NCI-H460 (cell line): ENCODE measurements at places on chromosomes 3 and 15. TPM values are rescaled to one million over a fixed set of nuclear protein-coding genes. Genes with fewer than 3 reads are reported as not detected.

DAPK2 gene
- 0.47 and 0.49 TPM in 2 replicates for total RNA-seq

TRIM42 gene
- not detected in 2 replicates for total RNA-seq

FGF12 gene
- 1.5 TPM in 2 replicates for total RNA-seq

CASR gene
- not detected in 2 replicates for total RNA-seq

AADACL2 gene
- total RNA-seq = not detected in 2 replicates

CD80 gene
- total RNA-seq = not detected in 2 replicates

DOCK3 gene
- 1.9 and 2.2 TPM in 2 replicates for total RNA-seq

MRAS gene
- total RNA-seq = 1.1 and 1.7 TPM in 2 replicates

ARL8B gene
- 37.0 and 37.4 TPM in 2 replicates for total RNA-seq

GABRB3 gene
- total RNA-seq = 0.92 and 1.3 TPM in 2 replicates

RBPMS2 gene
- 0.54 and 1.2 TPM in 2 replicates for total RNA-seq

PLSCR2 gene
- 0.43 TPM in 1 of 2 replicates, not detected in the other for total RNA-seq

KNSTRN gene
- 66.8 and 80.4 TPM in 2 replicates for total RNA-seq

TMEM108 gene
- not detected in 2 replicates for total RNA-seq
